Hematopoietic multipotent progenitor cell treated with erythropoietin and hydrocortisone succinate and interleukin-3 and kit ligand, for 6 days (in vitro differentiated cells): ENCODE measurements at places on chromosomes 3 and 15.

DNA sequence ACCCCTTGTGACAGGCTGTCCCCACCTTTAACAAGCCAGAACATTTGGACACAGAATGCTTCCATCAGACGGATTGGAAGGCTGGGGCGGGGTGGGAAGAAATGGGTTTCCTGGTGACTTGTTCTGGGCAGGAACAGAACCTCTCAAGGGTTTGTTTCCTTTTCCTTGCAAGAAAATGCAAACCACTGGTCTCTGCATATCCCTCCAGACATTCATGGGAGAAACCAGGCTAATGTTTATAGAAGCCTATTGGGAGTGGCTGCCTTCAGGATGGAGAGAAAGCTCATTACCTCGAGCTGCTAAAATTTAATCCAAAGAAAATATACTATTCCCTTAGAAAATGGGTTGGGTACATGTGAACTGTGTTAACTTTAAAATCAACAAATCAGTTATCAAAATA is 21.9 kb downstream of the MINAR1 start:
- no peak for DNase-seq

DNA sequence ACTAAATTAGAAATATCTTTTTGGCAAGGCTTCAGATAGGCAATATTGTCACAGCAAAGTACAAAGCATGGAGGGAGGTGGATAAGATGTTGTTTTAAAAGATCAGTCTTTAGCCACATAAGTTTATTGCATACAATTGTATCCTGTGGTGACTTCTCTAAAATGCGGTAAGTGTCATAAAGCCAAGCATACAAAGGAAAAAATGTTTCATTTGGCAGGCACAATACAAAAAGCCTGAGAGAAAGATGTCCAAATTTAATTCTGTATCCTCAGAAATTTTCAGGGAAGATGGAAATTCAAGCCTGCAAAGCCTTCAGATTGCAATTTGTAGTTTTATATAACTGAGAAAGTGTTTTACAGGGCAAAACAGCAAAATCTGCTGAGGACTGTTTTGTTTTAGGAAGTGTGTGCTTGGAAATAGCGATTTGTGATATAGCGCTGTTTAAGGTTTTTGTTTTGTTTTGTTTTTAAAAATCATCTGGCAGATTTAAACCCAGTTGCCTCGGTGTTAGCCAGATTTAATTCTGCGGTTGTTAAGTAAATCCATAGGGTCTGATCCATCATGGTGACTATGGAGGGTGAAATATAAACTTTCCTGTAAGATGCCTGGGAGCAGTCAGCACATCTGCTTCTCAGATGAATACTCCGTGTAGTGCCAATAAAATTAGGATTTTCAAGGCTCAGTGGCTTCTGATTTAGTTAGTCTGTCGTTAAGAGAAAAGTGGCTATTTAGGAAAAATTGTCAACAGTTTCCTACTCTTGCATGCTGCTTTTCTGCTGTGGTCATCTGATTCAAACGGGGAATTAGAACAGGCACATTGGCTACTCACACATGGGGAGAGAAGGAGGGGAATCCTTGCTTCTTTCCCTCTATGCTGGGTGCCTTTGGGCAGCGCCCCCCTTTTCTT is 8.0 kb downstream of the KAT2B start:
- DNase-seq, result no peak

DNA sequence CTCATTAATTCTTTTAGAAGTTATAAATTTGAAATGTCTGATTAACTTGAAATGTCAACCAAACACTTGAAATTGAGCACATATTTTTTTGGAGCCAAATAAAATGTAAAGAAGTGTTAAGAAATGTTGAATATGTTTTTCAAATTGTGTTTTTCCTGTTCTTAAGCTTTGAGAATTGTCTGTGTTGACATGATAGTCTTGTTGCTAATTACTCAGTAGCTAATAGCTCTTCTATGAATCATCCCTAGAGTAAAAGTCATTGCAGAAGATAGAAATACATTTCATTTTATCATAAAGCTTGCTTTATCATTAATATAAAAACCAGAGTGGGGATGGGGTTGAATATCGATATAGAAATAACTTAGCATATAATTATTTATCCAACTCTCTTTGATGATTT is 41.9 kb upstream of the ABHD10 start:
- no peak for DNase-seq

GRCh38 chr3:172939651-172940293 is 189.2 kb downstream of the ECT2 start:
- DNase-seq, result peak; percentile 10

GRCh38 chr3:93973131-93974126 is at the start of gene PROS1:
PROS1 (minus strand) TSS chr3:93973896; CDS start chr3:93973749, 147 bp downstream.
- peak; percentile 92 for DNase-seq

DNA sequence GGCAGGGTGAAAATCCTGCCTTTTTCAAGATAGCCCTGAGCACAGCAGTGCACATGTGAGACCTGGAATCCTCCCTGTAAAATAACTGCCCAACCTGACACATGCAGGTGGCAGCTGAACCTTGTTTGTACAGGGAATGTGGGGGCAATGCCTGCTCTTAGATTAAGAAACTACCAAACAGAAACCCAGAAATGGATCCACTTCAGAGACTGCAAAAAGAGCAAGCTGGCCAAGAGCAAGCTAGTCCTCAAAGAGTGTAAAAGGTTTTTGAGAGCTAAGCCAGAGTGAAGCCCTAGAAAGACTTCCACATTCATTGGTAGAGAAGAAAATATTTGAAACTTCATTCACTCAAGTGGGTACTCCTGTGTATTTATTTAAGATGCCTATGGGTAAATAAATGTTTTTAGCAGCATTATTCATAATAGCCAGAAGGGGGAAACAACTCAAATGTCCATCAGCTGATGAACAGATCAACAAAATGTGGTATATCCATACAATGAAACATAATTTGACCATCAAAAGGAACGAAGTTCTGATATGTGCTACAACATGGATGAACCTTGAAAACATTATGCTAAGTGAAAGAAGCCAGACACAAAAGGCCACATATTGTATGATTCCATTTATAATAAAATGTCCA is 96.0 kb upstream of the TSC22D2 start:
- no peak for DNase-seq

DNA sequence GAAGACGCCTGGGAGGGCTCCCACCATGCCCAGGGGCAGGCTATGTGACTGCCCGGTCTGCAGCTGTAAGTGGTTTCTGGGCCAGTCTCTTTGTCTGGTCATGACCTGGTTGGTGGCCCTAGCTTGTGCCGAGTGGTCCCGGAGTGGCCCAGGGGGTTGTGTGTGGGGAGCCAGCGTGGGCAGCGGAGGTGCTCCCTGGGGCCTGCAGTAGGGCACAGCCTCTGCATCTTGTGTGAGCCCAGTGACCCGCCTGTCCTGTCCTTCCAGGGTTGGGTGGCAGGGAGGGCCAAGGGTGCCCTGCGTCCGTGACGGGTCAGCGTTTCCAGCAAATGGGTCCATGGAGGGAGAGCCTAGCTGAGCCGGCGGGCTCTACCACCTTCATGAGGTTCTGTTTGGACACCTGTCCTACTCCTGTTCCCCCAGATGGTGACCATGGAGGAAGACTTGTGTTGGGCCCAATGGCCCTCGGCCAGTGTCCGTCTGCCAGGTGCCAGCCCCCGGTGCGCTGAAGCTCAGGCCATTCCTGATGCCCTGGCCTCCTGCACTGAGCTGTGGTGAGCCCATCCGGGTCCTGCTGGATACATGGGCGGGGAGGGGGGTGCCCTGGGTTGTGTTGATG is 215.4 kb downstream of the SNRPN start:
- no peak for DNase-seq

DNA sequence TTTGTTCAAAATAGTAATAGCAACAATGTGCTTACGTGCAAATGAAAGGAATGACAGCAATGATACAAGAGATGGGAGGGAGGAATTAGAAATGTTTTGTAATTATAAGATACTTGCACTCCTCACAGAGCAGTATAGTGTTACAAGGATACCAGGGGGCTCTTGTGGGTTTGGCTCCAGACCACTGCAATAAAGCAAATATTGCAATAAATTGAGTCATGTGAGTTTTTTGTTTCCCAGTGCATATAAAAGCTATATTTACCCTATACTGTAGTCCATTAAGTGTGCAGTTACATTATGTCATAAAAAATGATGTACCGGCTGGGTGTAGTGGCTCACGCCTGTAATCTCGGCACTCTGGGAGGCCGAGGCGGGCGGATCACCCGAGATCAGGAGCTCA is 864.3 kb downstream of the NSUN3 start:
- no peak for DNase-seq

DNA sequence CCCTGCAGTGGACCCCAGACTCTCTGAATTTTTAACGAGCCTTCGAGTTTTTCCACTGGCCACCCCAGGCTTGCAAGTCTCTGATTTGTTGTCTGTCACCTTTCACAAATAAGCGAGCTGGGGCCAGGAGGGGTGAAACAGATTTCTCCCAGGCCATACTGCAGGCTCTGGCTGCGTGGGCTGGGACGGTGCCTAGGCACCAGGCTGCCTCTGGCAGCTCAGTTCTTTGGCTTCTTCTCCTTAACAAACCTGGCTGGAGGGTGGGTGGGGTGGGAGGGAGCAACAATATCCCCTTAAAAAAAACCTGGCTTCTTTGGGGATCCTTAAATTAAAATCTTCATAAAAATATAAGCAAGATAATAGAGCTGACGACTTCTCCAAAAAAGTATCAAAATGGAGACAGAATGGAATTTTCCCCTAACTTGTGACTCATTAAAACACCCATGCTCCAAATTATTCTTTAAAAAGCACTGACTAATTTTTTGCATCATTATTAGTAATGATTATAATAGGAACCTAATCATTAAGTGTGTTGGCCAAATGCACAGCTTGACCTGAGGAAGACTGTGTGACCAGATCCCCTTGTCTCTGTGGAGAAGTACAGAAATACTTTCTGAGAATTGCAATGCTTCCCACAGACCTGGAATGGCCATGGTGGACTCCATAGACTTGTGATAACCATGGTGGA is 84.1 kb downstream of the SNRK start:
- DNase-seq, result no peak

DNA sequence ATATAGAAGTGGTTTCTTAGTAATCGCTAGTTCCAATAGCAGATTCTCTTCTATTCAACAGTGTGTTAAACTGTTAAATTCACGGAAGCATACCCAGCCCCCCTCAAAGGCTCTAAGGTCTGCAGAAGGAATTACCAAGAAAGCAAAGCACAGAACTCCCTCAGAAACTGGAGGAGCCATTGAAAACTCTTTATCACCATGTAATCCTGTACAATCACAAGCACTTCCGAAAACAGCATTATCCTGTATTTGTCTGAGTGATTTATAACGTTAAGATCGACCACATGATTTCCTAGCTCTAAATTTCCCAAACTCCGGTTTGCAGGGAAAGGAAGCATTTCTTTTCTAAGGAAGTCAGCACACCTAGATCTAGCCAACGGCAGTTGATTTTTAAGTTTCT is 20.0 kb downstream of the MYO1E start:
- DNase-seq, result no peak

- DNase-seq, result peak; percentile 55
These were observed 13.6 kb upstream of the COMMD2 start for GRCh38 chr3:149765762-149766334.

DNA sequence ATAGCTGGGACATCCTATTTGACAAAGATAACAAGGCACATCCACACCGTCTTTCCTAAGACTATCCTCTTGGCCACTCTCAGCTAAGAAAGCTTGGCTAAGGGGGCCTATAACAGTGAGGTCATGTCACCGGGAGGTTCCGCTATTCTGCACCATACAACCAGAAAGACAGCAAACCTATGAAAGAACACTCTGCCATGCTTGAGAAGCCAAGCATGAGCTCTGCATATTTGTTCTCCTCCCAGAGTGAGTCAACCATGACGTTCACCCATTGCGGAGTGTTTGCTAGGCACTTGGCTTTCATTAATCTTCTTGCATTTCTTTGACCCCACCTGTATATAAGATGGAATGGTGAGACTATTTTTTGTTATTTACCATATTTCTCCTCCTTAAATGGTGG is 141.2 kb downstream of the GMNC start:
- DNase-seq, result no peak

GRCh38 chr15:97745481-97746071 is 214.9 kb upstream of the ARRDC4 start:
- peak; percentile 70 for DNase-seq

DNA sequence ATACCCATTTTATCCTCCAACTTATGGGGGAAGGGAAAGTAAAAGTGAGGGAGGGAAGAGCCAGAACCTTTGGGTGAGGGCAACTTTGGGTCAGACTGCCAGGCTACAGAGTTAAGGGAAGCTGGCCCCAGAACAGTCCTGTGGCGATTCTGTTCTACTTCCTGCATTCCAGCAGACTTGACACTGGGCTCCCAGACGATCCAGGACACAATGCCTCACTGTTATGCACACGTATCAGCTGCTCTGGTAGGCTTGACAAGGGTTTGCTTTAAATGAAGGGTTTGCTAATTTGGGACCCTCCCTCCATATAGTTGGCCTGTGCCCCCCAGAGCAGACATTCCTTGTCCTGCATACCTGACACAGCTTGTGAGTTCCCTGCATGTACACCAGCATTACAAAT is 10.7 kb downstream of the GORASP1 start:
- no peak for DNase-seq

DNA sequence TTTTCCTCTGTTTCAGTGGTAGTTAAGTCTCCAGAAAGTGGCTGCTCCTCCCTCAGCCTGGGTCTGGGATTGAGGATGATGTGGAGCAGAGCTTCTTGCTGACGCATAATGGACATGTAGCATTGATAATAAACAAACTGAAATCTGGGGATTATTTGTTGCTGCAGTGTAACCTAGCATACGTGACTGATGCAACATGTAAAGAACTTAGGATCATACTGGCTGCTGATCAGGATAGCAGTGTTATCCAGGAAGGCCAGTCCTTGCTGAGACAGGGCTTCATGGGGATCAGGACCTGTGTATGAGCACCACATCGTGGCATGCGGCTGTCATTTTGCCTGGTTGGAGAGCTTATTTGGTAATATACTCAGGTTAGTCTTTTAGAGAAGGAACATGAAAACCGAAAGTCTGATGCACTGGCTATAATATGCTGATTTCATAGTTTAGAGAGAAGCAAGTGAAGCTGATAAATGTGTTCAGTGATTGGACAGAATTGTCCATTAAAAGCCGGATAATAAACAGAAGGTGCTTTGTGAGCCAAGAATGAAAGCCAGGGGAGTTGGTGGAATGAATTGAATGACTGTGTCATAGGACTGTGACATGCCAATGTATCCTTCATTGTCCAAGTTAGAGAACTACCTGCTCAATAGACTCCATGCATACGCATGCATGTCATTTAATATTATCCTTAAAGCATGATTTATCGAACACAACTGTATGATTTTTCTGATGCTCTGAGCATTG is 4.1 kb downstream of the MINAR1 start:
- DNase-seq, result no peak

DNA sequence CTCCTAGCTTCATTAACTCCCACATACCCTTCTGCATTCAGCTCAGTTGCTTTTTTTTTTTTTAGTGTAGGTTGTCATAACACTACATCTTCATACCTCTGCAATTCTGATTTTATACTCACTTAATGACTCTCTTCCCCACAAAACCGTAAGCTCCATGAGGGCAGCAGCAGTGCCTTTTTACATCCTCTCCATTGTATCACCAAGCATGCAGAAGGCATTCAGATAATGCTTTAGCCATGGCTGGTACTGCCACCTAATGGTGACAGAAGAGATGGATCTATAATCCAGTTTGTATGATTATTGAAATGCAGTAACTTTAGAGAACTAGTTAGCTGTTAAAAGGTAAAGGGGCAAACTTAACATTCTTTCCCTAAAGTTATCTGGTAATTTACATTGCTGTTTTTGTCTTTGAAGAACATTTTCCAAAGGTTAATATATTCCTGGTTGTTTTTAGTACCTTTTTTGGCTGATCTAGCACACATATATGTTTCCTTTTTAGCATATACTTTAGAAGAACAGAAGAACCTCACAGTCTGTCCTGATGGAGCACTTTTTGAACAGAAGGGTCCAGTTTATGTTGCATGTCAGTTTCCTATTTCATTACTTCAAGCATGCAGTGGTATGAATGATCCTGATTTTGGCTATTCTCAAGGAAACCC is 36.8 kb downstream of the ATP1B3 start:
- DNase-seq, result peak; percentile 92

GRCh38 chr3:17640466-17640865 is 102.0 kb downstream of the TBC1D5 start:
- no peak for DNase-seq
